Gastrocnemius medialis (tissue), 4 donors: ENCODE measurements at places on chromosomes 5 and 9. TPM values are rescaled to one million over a fixed set of nuclear protein-coding genes. Genes with fewer than 3 reads are reported as not detected.
A peak's percentile ranks its signal among the peaks of the same experiment; 100 is the strongest.

DNA sequence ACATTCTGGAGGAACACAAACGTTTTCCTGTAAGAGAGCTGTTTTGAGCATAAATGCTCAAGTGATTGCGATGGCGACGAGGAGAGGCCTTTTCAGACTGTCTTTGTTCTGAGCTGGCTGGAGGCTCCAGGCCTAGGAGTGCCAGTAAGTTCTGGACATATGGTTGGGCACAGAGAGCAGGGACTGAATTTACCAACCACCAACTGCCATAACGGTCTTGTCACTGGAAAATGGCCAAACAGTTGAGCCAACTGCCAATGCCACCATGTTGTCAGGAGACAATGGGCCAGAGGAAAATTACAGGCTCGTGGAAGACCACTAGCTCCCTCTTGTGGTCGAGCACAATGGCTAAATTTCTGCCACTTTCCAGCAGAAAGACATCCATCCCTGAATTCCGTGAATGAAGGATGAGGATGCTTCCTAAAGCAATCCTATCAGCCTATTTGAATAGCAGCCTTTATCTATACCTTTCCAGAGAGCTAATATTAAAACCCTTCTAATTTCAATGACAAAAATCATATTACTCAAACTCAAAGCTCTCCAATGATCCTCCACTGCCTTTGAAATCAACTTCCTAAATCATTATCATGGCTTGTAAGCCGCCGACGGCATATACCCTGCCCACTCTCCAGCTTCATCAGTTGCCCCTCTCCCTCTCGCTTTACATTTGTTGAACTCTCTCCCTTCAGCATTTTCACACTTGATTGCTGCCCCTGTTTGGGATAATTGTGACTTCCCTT lies 66.9 kb upstream of the GLIS3 start:
- H3K36me3 ChIP-seq, result no peaks in the 10 kb centered on the region
- no peak overlapping the region for H3K27ac ChIP-seq
- no peak overlapping the region for H3K4me3 ChIP-seq
- no peaks in the 10 kb centered on the region for H3K4me1 ChIP-seq
- DNase-seq, result no peak

DNA sequence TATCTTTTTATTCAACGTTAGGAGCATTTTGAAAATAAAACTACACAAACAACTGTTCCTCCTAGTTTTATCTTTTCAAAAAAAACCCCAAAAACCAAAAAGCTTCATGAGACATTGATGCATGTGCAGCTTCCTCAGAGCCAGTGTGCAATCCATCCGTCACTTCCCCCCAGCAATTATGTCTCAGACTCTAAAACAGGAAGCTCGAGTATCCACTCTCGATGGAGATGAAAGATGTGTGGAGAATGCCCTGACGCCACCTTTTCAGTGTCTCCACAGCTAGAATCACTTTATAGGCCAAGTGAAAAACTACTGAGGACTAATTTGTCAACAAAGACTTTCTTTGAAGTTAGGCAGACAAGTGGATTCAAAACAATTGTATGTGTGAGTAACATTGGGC lies 408.9 kb upstream of the SMARCA2 start:
- no peak overlapping the region for H3K4me3 ChIP-seq
- DNase-seq, result no peak
- no peak overlapping the region for H3K27ac ChIP-seq

GRCh38 chr9:81666123-81666522 lies 23.2 kb downstream of the TLE1 start:
- peak overlapping the region; percentile 62 for H3K27ac ChIP-seq
- peaks cover 64% of the 10 kb centered on the region for H3K4me1 ChIP-seq
- no peak for DNase-seq
- H3K27me3 ChIP-seq, result no peaks in the 10 kb centered on the region

DPP7 gene
- total RNA-seq, result 63.1 TPM

- H3K4me3 ChIP-seq, result no peak overlapping the region
- DNase-seq, result no peak
- H3K27me3 ChIP-seq, result no peaks in the 10 kb centered on the region
- peak overlapping the region; percentile 43 for H3K27ac ChIP-seq
- no peaks in the 10 kb centered on the region for H3K36me3 ChIP-seq
Observed at GRCh38 chr5:137696481-137696880, 39.4 kb downstream of the KLHL3 start.

- peaks cover 10% of the 10 kb centered on the region for H3K36me3 ChIP-seq
- H3K4me1 ChIP-seq, result no peaks in the 10 kb centered on the region
- no peak for DNase-seq
- H3K4me3 ChIP-seq, result no peak overlapping the region
- no peak overlapping the region for H3K27ac ChIP-seq
- H3K27me3 ChIP-seq, result no peaks in the 10 kb centered on the region
Observed at GRCh38 chr5:658103-658502, 35.0 kb downstream of the TPPP start.

DNA sequence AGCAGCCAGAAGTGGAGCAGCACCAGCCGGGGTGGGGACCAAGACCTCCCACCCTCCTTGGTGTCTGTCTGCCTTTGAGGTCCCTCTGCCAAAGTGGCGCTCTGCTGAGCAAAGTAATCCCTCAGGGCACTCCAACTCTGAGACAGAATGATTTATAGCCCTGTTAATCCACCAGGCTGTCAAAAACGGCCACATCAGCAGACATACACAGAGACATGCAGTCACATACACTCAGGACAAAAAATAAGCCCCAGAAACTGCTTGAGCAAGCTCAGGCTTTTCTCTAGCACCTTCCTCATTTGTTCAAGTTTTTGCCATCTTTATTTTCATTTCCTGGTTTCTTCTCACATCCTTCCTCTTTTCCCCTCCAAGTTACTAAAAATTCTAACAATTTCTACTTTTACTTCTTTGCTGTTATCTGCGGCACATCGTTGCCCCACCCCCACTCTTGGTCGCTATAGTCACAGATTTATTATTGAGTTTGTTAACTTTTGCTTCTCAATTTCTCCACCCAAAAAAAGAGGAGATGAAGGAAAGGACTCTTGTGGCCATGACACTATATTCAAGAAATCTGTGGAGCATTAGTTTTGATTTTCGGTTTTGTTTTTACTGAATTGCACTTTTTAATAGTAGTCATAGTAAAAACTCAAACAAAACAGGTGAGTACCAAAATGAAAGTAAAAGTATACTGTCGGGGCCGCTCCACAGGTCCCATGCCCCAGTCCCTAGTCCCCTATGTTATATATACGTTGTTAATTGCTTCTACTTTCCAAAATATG lies 17.4 kb upstream of the ADRB2 start:
- peaks cover 27% of the 10 kb centered on the region for H3K4me1 ChIP-seq
- no peaks in the 10 kb centered on the region for H3K36me3 ChIP-seq
- H3K27me3 ChIP-seq, result no peaks in the 10 kb centered on the region
- no peak overlapping the region for H3K27ac ChIP-seq

SPINK5 gene
- total RNA-seq, result 0.09 TPM

PAPPA gene
- total RNA-seq, result 2.1 TPM

DNA sequence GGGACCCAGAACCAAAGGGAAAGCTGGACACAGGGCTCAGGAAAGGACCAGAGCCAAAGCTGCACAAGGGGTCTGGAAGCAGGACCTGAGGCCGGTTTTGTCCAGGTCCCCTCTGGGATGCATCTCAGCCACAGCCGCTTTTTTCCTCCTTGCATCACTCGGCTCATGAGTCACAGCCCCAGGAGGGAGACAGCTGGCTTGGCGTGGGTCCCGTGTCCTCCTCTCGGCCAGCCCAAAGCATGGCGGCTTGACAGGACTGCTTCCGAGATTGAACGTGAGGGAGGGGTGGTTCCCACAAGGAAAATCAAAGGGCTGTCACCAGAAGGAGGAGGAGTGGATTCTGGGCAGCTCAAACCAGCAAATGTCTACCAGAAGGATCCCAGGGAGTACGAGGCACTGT lies 56.7 kb upstream of the CPLX2 start:
- no peaks in the 10 kb centered on the region for H3K27me3 ChIP-seq
- no peak overlapping the region for H3K4me3 ChIP-seq
- no peaks in the 10 kb centered on the region for H3K4me1 ChIP-seq

SV2C gene
- not detected for total RNA-seq

DNA sequence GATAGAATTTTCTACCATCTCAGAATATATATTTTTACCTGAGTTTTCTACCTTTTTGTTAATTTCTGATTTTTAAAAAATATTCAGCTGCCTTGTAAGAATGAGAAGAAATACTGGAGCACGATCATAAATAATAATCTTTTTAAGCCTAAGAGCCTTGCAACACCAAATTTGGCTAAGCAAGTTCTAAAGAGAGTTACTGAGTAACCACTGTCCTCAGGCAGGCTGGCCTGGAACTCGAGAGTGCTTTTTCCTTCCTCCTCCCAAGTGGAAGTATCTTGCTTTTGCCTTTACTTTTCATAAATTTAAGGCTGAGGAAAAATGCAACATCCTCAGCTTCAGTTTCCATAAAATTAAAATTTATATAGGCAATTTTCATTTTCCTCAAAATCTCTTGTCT lies 21.0 kb downstream of the GLRX start:
- H3K4me1 ChIP-seq, result peaks cover 23% of the 10 kb centered on the region
- no peaks in the 10 kb centered on the region for H3K36me3 ChIP-seq
- H3K4me3 ChIP-seq, result no peak overlapping the region
- no peak for DNase-seq

NUP155 gene
- 10.3 TPM for total RNA-seq

CLIC3 gene
- 0.36 TPM for total RNA-seq

DTWD2 gene
- 6.6 TPM for total RNA-seq

GRCh38 chr9:113614843-113615648 lies 151.5 kb downstream of the RGS3 start:
- H3K27ac ChIP-seq, result peak overlapping the region; percentile 14
- no peaks in the 10 kb centered on the region for H3K36me3 ChIP-seq
- H3K4me3 ChIP-seq, result no peak overlapping the region
- no peak for DNase-seq

GRCh38 chr5:87116825-87117512 lies 150.7 kb upstream of the RASA1 start:
- DNase-seq, result no peak
- no peaks in the 10 kb centered on the region for H3K4me1 ChIP-seq
- H3K36me3 ChIP-seq, result no peaks in the 10 kb centered on the region
- no peak overlapping the region for H3K27ac ChIP-seq
- no peaks in the 10 kb centered on the region for H3K27me3 ChIP-seq
- H3K4me3 ChIP-seq, result no peak overlapping the region

- H3K27ac ChIP-seq, result no peak overlapping the region
- H3K4me3 ChIP-seq, result no peak overlapping the region
- peaks cover 13% of the 10 kb centered on the region for H3K36me3 ChIP-seq
- no peaks in the 10 kb centered on the region for H3K4me1 ChIP-seq
- no peak for DNase-seq
Observed at GRCh38 chr5:34959323-34959722, 30.0 kb downstream of the DNAJC21 start.

DNA sequence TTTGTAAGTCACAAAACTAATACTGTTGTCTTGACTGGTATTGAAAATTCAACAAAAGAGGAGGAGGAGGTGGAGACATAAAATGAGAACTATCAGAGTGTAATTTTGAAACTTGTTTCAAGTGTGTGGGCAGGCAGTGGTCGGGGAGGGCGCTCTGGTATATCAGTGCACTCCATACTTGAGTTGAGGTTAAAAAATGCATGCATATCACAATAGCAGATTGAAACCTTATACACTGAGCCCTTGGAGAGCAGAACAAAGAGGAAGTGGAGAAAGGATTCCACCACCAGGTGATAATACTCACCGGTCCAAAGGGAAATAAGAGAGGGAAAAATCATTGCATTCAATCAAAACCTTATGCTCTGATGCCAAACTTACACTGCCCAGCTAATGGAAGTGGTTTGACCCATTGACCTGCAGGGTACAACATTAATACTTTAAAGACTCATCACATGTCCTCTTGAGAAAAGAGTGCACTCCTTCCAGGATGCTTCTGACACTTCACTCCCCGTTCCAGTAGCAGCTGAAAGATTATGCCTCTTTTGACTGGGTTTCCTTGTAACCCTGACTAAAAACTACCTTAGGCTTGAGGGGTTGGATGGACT lies 79.5 kb upstream of the FAM169A start:
- DNase-seq, result no peak
- no peak overlapping the region for H3K4me3 ChIP-seq
- H3K36me3 ChIP-seq, result no peaks in the 10 kb centered on the region
- no peaks in the 10 kb centered on the region for H3K4me1 ChIP-seq
- H3K27me3 ChIP-seq, result no peaks in the 10 kb centered on the region

DNA sequence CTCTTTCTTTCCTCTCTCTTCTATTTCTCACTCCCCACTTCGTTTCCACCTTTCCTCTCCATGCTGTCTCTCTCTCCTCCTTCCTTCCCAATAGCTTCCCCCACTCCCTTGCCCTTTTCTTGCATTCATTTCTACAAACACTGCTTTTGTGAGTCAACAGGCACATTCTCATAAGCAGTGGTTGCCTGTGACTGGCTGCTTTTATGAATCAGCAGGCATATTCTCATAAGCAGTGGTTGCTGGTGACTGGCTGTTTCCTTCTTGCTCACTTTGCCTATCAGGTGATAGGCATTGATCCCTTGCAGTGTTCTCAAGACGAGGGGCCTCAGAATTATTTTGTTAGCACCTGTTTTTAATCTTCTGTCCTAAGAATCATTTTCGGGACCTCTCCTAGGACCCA lies 116.1 kb upstream of the ACTBL2 start:
- no peak for DNase-seq
- H3K4me1 ChIP-seq, result peaks cover 8% of the 10 kb centered on the region
- no peaks in the 10 kb centered on the region for H3K36me3 ChIP-seq
- H3K4me3 ChIP-seq, result no peak overlapping the region
- no peak overlapping the region for H3K27ac ChIP-seq

FAXDC2 gene
- 7.9 TPM for total RNA-seq

DNA sequence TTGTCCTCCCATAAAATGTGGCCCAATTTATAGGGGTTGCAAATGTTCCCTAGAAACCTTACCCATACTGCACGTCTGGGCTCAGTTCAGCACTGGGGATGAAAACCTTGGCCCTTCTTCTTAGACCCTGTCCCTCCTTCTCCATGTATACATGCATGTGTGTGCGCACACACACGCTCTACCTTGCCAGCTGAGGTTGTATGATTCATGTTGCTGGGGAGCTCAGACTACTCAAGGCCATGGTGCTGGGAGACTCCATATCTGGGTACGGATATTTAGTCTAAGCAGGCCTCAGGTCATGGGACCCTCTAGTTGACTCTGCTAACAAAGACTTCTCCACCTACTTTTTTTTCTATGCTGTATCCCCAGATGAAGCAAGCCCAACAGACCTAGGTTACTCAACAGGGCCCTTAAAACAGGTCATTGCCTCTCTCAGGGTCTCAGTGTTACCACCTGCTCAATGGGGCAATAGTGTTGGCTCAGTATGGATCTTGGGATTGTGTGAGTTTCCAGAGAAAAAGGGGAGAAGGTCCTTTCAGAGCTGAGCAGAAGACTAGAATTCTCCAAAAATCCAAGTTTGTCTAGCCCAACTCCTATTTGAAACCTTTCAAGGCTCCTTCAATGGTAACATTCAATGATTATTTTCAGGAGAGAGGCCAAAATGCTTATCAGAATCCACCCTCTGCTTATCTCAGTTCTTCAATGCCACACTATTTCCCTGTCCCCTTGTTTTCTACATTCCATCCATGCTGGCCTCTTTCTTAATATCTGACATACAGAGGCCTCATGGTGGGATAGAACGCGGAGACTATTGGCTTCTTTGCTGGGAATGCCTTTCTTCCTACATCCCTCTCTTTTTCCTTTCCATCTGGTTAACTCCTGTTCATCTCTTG lies 123.6 kb upstream of the PITX1 start:
- H3K36me3 ChIP-seq, result no peaks in the 10 kb centered on the region
- H3K4me1 ChIP-seq, result no peaks in the 10 kb centered on the region
- no peak overlapping the region for H3K27ac ChIP-seq
- no peak overlapping the region for H3K4me3 ChIP-seq
- DNase-seq, result no peak
